ENCODE measurements at places on chromosomes 4 and X.

DNA sequence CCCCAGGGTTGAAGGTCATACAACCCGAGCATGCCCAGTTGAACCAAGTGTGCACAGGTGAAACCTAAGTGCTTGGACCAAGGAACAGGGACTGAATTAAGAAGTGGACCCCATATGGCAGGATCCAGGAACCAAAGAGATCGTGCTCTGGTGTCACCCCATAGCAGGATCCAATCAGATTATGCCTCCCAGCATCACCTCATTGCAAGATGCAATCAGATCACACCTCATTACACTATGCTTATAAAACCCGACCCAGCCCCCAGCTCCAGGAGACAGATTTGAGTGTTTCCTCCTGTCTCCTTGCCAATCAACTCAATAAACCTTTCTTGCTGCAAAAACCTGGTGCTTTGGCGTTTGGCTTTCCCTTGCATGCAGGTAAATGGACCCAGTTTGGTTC lies 37.6 kb downstream of the EFHC2 start:
- no peak for DNase-seq

- no peak for DNase-seq
Observed at GRCh38 chr4:146051728-146052391, 113.2 kb upstream of the ZNF827 start.

GRCh38 chr4:183907871-183908683 lies 3.0 kb downstream of the STOX2 start:
- DNase-seq = no peak

DNA sequence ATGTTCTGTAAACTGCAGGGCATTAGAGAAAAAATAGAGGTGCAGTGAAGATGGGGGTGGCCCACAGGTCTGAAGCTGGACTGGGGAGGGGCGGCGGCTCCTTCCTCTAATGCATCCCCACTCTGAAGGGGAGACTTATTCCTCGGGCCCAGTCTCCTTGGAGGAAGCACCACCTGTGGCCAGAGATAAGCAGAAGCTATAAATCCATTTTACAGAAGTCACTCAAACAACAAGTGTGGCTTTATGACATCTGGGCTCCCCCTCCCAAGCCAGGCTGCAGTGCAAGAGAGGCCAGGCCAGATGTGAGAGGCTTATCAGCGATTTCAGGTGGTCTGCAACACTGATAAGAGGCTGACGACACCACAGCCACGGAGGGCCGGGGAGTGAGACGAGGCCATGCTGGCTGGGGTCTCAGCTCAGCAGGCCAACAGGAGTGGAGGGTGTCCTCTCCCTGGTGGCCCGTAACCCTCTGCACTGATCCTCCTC lies 15.8 kb downstream of the CYTL1 start:
- no peak for DNase-seq

DNA sequence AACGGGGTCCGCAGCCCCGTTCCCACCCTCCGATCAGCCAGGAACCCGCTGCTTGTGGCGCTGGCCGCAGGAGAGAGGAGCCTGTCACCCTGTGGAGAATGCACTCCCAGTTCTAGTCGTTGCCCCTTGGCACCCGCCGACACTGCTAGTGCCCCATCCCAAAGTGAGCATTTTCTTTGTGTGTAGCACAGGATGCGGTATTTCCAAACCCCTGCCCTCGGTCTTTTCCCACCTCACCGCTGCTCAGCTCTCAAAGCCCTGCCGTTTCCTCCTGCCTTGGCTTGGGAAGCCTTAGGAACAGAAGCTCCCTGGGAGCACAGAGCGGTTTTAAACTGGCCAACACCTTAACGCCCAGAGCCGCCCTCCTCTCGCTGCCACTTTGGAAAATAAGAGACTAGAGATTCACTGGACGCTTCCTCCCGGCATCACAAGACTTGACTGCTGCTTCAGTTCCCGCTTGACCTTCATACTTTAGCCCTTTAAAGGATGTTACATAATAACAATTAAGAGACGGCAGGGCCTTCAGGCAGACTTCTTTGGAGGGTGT lies 772 bp downstream of the CYP4V2 start:
- no peak for DNase-seq
